ENCODE measurements at places on chromosomes 5 and 9.

- no peak for DNase-seq
These were observed 599 bp downstream of the LYRM7 start for GRCh38 chr5:131171276-131171810.

DNA sequence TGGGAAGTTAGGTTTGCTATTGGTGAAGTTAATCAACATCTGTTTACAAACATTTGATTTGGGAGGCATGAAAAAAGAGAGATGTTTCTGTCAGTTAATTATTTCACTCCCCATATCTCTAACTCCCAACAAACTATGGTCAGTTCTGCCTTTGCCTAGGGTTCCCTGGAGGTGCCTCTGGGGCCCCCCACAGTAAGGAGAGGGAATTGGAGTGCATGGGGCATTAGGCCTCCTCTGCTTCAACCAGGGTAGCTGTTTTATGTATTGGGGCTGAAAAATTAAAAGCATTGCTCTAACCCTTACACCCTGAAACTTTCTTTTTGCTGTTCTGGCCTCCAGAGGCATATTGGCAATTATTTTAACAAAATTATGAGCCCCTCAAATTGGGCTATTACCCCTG, 32.3 kb downstream of the RUSC2 start:
- no peak for DNase-seq

DNA sequence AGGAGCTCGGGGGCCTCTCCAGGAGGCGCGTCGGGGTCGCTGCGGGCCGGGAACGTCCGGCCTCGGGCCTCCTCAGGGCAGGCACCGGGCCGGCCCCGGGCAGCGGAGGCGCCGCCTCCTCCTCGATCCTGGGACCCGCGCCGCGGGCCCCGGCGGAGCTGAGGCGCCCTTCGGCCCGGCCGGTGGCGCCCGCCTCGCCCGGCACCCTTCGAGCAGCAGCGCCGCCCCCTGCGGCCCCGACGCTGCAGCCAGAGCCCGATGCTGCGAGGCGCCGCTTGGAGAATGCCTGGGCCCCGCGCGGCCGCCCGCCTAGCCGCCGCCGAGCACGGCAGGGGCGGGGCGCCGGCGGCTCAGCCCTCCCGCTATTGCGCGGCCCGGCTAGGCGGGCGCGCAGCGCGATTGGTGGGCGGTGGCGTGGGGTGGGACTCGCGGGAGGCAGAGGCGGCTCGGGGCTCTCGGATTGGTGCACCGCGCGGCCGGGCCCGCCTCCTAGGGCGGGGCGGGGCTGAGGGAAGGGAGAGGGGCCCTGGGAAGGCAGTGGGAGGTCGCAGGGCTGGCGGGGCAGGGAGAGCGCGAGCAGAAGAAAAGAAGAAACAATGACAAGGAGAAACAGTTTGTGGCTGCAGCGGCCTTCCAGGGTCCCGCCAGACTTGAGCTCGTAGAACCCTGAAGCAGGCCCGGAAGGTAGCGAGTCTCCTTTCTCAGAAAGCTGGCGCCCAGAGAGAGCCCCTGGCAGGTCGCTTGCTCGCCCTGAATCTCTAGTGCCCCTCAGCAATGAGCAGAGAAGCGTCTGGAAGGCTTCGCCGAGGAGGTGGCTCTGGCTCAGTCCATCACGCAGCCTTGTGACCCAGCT, at the start of gene EEIG1:
Gene EEIG1 (minus strand): TSS at position 284 of the 853 bp plus-strand sequence. CDS start 852 bp downstream, outside the sequence.
- DNase-seq = peak; percentile 89

DNA sequence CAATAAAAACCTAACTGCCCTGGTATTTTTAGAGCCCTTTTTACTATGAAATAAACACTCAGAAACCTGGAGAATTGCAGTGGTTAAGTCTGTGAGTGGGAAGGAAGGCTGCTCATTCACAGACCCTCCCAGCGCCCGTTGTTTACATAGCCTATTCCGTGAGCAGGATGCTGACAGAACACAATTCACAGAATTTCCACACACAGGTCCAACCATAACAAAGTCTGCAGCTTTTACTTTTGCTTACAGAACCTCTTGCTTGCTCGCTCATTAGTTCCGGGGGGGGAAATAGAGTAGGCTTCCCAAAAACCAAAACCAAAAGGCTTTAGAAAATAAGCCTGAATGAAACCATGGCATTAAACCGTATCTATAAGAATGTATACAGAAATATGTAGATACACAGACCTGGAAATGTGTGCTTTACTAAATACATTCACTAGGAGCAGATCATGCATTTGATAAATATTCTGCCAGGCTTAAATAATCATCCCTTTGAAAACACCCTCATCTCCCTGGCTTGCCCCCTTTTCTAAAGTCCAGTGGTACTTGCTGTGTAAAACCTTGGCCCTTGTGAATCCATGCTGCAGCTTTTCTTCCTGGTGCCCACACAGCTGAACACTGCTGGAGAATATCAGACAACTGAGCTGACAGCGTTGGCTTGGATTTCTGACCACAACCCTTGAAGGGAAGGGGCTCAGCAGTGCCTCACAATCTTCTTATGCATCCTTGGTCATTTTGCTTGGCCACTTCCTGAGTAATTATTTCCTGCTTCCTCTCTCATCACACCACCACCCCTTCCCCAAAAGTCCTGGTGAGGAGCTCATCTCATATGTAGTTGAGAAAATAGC, 128.0 kb downstream of the FANCC start:
- DNase-seq = no peak

GRCh38 chr9:93198838-93199625, 15.1 kb downstream of the WNK2 start:
- no peak for DNase-seq

GRCh38 chr5:125660231-125660895, 762.8 kb upstream of the GRAMD2B start:
- no peak for DNase-seq

- DNase-seq = no peak
These were observed 49.0 kb downstream of the SPTLC1 start for GRCh38 chr9:92066168-92066567.

GRCh38 chr5:77863181-77863580, 87.0 kb upstream of the TBCA start:
- DNase-seq = no peak

GRCh38 chr9:14260101-14260500, 53.8 kb downstream of the NFIB start:
- no peak for DNase-seq

DNA sequence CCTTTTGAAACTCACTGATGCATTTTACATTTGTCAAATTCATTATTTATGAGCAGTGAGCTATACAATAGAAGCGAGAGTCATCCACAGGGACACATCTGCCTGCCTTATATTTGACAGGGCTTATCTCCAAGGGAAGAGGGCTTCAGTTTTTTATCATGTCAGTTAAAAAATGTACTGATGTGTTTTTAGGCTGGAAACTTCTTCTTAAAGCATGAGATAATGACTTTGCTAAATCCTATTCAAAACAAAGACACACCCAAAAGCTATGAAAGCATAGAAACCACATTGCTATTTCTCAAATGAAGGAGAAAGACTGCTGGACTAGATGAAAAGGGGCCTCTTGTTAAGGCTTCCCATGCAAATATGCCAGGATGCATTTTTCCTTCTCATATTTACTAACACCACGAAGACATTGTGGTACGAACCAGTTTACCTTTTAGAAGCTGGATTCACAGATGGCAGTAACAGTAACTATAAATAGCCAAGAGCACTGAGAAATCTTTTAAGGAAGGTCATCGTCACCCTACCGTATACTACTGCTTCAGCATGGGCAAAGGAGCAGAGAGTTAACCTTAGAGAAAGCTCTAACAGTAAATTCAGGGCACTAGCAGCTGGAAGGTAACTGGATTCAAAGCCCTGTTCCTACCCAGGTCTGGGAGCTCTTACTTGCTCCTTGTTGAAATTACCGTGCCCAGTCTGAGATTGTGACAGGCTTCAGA, 86.3 kb upstream of the IFNK start:
- DNase-seq = peak; percentile 36

DNA sequence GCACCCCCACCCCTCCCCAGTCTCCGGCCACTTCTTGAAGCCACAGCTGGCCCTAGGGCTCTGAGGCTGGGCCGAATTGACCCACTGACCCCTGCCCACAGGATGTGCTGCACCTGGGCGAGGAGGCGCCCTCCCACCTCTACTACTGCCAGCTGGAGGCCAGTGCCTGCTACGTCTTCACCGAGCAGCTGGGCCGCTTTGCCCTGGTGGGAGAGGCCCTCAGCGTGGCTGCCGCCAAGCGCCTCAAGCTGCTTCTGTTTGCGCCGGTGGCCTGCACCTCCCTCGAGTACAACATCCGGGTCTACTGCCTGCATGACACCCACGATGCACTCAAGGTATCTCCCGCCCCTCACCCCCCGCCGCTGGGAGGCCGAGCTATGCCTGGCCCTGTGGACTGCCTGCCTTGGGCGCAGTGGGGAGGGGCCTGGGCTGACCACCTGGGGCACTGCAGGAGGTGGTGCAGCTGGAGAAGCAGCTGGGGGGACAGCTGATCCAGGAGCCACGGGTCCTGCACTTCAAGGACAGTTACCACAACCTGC, 21.3 kb downstream of the HK3 start:
- DNase-seq = no peak

DNA sequence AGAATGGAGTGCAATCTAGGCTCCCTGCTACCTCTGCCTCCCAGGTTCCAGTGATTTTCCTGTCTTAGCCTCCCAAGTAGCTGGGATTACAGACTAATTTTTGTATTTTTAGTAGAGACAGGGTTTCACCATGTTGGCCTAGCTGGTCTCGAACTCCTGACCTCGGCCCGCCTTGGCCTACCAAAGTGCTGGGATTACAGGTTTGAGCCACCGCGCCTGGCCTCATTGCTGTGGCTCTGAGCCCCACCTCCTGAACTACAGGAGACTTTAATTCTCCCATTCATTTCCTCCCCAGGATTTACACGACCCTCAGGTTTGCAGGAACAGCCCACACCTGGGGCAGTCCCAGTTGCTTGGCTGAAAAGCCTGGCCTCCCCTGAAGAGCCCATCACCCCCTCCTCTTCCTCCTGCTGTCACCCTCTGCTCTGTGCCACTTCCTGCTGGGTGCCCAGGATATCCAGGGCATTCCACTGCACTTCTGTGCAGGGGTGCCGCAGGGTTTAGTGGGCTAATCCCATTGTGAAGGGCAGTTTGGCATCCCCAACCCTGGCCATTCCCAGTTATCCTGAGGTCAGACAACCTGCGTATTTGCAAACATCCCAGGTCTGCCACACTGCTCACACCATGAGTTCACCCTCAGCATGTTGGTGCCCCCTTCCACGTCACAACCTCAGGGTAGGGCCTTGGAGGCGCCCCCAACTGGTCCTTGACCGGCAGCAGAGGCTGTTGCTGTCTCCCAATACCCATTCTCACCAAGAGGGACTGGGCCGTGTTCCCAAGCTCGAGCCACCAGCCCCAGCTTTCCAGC, 265.0 kb upstream of the IRX4 start:
- DNase-seq = no peak

DNA sequence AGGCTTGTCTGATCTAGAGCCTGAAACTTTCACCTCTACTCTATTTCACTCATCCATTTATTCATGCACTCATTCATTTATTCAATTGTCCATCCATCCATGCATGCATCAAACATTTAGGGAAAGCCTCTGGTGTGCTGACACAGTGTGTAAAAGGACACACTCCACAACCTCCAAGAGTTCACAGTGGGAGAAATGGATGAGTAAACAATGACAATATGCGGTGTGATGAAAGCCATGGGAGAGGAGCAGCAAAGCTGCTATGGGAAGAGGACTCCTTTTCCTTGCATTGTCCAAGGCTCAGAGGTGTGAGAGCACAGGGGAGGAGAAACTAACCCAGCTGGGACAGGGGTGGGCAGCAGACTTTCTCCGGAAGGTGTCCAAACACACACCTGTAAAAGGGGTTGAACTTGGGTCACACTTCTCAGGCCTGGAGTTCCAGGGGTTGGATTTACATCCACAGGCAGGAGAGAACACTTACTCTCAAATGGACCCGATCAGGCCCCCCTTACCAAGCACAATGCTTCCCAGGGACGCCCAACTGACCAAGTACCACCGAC, 21.2 kb upstream of the PFDN1 start:
- DNase-seq = no peak

GRCh38 chr5:158899792-158900191, 199.9 kb downstream of the EBF1 start:
- DNase-seq = no peak

GRCh38 chr5:51395666-51396356, 12.6 kb downstream of the ISL1 start:
- no peak for DNase-seq

- no peak for DNase-seq
These were observed 4.8 kb upstream of the DOLPP1 start for GRCh38 chr9:129075996-129076639.

DNA sequence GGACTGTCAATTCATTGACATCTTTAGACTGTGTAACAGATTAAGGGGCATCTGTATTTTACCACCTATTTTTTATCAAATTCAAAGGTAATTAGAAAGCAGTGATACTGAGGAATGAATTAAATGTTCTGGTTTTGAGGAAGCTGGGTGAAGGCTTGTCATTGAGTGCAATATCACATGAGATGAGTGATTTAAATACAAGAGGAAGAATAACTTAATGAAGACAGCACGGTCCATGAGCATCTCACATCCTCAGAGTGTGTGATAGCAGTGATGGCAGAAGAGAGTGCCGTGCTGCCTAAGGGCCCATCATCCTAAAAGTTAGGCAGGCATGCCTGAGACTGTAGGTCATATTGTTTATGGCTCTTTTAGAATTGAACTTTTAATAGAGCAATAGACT, 263.3 kb downstream of the MAST4 start:
- DNase-seq = no peak

DNA sequence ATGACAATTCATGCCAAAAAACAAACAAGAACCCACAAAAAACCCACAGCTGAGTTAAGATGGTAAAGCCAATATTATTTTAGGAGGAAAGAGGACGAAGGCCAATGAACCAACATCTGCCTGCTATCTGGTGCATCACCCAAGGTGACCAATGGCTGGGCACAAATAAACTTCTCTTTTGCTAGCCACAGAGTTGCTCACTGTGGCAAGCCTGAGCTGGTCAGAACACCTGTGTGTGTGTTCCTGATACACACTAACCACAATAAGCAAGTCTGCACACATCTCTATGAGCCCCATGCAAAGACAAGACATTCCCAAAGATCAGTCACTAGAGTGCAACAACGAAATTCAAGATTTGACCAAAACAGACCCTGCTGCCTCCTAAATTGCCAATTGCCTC, 63.1 kb downstream of the RNF38 start:
- no peak for DNase-seq

- no peak for DNase-seq
These were observed 21.0 kb upstream of the GSN start for GRCh38 chr9:121246821-121247561.
